CD4-positive, alpha-beta memory T cell (primary cell): ENCODE measurements at places on chromosomes 1 and 21.

DNA sequence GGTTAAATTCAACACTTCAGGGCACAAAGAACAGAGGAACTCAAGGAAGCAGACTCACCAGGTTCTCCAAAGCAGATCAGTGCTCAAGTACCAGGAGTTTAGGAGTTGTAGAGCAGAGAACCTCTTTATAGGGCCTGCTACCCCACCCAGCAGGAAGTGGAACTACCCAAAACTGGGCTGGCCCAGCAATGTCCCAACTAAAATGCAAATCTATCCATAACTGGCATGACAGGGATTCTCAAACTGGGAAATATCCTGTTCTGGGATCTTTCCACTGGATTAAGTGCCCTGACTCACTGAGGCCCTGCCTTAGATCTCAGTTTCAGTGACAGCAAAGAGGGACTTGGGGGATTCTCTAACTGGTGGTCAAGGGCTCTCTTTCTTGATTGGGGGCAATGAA, at the start of gene SPRR2E:
Gene SPRR2E (minus strand): TSS at position 101 of the 400 bp plus-strand sequence. CDS start 775 bp downstream, outside the sequence.
- DNase-seq, result no peak

- DNase-seq, result no peak
Measured at GRCh38 chr1:91546876-91547275, 46.2 kb downstream of the CDC7 start.

- DNase-seq, result no peak
Measured at GRCh38 chr1:204924013-204924759, 53.5 kb downstream of the NFASC start.

- DNase-seq, result no peak
Measured at GRCh38 chr1:239254999-239255398, 131.4 kb upstream of the CHRM3 start.

DNA sequence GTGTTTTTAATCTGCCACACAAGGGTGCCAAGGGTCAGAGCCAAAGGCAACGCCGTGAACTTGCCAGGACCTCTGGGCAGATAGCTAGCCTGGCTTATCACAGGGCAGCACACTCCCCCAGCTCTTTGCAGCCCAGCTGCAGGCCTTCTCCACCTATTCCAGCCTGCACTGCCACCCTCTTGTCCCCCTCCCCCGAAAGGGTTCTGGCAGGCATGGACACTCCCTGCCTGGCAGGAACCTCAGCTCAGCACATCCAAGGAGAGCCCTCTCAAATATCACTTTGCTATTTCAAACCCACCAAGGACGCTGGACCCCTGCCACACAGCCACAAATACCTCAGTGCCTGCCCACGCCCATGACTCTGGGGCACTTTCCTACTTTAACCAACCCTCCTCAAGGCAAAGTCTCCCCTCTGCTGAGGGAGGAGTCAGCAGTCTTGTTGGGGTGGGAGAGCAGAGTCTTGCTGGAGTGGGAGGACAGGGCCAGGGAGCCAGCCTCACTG, 9.1 kb downstream of the SSBP3 start:
- DNase-seq, result no peak

- peak; percentile 82 for DNase-seq
Measured at GRCh38 chr1:23100074-23100748, 68.4 kb downstream of the LUZP1 start.

- DNase-seq, result no peak
Measured at GRCh38 chr1:32907435-32907834, 6.2 kb upstream of the TMEM54 start.
